Neural progenitor cell (in vitro differentiated cells): ENCODE measurements at places on chromosomes 16 and 17. TPM values are rescaled to one million over a fixed set of nuclear protein-coding genes. Genes with fewer than 3 reads are reported as not detected.
A peak's percentile ranks its signal among the peaks of the same experiment; 100 is the strongest.

GRCh38 chr17:52465407-52465806 is 306.9 kb upstream of the CA10 start:
- no peak for DNase-seq

GRCh38 chr16:14135704-14136103 is 64.6 kb downstream of the MRTFB start:
- no peak for DNase-seq

DNA sequence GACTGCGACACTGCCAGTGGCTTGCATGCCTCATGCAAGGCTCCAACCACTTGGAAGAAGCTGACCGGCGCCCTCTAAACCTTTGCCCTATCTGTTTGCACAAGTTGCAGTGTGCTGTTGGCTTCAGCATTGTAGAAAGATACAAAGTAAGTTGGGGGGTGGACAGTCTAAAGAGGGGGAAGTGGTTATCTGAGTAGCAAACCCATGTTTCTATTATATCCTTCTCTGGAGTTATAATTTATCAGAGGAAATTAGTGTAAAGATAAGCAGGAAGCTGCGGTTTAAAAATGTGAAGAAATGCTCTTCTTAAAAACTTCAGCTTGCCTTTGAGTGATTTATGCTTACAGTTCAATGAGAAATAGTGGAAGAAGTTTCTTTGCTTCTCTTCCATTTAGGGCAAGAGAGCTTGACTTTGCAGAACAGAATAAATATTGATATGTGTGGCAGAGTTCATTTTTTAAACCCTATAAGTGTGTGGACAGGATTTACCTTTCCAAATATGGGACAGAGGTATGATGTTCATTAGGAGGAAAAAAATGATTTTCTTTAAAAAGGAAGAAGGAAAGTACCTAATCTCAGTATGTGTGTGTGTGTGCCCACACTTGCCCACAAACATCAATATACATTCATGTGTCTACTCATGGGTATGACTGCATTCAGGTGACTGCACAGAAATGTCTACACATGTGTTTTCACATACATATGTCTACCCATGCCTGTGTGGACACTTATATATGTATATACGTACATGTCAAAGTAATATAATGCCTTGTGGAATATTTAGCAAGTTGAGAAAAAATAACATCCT is 8.1 kb downstream of the AMZ2 start:
- no peak for DNase-seq

DNA sequence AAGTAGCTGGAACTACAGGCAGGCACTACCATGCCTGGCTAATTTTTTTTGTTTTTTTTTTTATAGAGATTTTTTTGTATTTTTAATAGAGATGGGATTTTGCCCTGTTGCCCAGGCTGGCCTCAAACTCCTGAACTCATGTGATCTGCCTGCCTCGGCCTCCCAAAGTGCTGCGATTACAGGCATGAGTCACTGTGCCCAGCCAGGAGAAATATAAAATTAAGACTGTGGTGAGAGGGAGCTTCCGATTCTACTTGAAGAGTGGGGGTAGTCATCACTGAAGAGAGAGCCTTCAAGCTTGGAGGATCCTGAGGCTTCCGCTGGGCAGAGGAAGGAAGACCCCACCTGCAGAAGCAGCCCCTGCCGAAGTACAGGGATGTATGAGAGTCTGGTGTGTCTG is 34.4 kb upstream of the RGS9 start:
- DNase-seq, result no peak

DNA sequence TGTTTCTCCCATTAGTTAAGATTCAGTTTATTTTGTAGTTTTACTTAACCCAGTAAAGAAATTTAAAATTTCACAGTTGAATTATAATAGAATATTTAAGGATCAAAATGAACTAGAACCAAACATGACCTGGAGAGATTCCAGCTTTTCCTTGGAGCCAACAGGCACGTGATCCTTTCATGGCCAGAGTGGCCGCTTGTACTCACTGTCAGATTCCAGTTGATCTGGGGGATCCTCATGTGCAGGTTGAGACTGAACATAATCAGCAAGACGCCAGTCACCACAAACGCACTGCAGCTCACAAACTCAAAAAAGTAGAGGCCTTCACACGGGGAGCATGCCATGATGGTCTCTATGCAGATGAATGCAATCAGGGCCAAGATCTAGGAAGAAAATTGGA is 31.7 kb downstream of the CMTM3 start:
- no peak for DNase-seq

GRCh38 chr17:2192367-2193057 is 111.1 kb downstream of the SMG6 start:
- no peak for DNase-seq

DNA sequence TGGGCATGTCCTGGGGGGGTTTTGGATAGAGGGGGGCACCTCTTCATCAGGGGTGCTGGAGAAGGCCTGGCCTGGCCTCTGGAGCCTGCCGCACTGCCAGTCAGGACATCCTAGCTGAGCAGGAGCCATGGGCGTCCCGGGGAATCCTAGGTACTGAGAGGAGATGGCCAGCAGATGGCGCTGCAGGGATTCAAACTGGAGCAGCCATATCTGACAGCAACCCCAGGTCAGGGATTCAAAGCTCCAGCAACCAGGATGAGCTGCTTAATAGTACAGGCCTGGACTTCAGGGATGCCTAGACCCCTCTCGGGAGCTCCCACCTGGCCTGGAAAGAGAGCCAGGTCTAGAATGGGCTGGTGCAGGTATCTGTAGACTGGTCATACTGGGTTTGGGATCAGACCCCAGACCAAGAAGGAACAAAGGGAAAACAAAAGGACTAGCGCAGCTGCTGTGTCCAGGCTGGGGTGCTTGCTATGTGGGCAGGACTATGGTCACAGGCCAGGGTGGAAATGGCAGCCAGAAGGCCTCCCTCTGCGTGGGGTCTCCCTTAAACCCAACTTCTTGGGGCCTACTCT is 306.9 kb upstream of the RBFOX1 start:
- peak; percentile 91 for DNase-seq

DNA sequence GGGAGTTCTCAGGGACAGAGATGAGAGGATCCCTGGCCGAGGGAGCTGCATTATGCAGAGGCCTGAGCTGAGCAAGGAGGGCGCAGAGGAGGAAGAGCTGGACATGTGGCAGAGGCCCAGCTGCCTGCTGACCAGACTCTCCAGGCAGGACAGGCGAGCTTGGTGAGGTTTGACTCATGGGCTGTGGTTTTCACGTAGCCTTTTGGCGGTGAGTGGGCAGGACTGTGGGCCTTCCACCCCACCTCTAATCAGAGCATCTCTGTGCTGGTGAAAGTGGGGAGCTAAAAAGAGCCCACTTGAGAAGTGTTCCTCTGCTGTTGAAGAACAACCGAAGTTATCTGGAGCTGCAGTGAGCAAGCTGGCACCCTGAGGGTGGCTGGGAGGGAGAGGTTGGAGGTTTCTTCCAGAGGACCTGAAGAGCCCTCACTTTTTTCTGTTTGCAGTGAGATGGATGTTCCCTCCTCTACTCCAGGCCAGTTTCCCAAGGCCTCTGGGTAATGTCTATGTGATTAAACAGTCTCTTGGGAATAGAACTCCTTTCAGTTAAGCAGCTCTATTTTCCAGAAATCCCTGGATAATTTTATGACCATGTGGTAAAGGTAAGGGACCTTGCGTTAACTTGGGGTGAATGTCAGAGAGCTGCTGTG is 11.9 kb downstream of the EPN2 start:
- DNase-seq, result no peak

DNA sequence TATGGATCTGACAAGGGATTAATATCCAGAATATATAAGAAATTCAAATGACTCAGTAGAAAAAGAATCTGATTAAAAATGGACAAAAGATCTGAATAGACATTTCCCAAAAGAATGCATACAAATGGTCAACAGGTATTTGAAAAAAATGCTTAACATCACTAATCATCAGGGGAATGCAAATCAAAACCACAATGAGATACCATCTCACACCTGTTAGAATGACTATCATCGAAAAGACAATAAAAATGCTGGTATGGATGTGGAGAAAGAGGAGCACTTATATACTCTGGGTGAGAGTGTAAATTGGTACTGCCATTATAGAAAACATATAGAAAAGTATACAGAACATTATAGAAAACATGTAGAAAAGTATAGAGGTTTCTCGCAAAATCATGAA is 16.4 kb upstream of the HS3ST2 start:
- DNase-seq, result no peak

DNA sequence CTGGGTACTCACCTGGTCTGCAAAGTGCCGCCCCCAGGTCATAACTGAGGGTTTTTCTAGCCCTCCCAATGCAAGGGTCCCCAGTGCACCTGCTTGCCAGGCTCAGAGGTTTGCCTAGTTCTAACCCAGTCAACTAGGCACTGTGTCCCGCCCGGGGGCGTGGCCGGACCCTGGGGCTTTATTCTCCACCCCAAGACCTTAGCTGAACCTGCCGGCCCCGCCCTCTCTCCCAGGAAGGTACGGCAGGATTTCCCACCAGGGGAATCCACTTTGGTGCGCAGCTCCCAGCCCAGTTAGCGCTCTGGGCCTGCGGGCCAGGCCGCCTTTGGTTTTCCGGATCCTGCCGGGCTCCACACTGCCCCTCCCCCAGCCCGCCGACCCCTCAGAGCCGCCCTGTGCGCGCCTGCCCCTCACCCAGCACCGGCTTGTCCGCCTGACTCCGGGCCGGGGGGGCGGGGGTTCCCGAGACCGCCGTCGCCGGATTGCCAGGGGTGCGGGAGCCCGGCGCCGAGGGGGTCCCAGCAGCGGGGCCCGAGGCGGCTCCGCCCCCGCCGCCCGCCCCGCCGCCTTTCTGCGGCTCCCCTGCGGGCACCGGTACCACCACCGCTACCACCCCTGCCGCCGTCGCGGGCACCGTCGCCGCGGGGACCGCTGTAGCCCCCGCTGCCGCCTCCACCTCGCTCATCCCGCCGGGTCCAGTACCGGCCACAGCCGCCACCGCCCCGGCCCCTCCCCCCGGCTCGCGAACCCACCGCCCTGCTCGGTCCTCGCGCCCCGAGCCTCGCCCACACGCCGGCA is 424 bp downstream of the YBX2 start:
- DNase-seq, result peak; percentile 77

DNA sequence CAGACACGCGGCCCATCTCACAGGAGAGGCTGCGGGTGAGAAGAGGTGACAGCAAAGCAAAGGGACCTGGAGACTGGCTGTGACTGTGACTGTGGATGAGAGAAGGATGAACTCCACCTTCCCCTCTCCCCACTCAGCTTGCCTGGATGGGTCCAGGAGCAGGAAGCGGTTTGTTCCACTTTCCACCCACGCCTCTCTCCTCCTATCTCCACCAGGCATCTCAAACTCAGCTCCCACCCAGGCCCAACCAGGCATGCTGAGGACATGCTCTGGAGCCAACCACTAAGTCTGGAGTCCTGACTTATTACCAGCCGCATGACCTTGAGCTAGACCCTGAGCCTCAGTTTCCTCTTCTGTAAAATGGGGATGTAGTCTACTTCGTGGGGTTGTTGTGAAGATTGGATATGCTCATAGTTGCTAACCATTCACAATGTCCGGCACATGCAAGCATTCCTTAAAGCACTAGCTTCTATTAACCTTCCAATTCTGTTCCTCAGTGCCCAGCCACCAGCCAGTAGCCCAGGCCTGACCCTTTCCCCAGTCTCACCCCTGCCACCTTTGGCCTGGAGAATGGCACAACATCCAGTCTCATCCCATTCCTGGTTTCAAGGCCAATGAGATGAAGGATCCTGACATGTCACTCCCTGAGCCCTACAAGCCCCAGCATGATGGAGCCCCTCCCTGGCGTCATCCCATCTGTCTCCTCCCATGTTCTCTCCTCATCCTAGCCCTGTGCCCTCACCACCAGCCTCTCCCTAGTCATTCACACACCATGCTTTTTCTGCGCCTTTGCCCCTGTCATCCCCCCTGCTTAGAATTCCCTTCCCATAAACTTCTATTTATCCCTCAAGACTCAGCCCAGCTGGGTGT is 2.3 kb downstream of the GAS2L2 start:
- no peak for DNase-seq

- DNase-seq, result no peak
Observed at GRCh38 chr17:15918661-15919259, 26.2 kb upstream of the ADORA2B start.

The MYH11 gene
- total RNA-seq, result 0.07 and 0.25 TPM in 2 replicates

The TBC1D3E gene
- not detected in 2 replicates for total RNA-seq

The HS3ST3A1 gene
- total RNA-seq, result 3.0 and 8.4 TPM in 2 replicates
